Natural killer cell treated with Interleukin-12 subunit alpha and Interleukin-12 subunit beta and Interleukin-15 and Interleukin-18, amount 100 ng/mL, for 72 hours (primary cell): ENCODE measurements at places on chromosomes 13 and 19. TPM values are rescaled to one million over a fixed set of nuclear protein-coding genes. Genes with fewer than 3 reads are reported as not detected.

GRCh38 chr13:51590971-51591627 lies 6.8 kb downstream of the WDFY2 start:
- H3K36me3 ChIP-seq: peaks cover 5% of the 10 kb centered on the region
- H3K27ac ChIP-seq: no peak overlapping the region
- H3K4me1 ChIP-seq: peaks cover 21% of the 10 kb centered on the region
- DNase-seq: no peak

Gene CASP14
- total RNA-seq: not detected

Gene GAPDHS
- total RNA-seq: not detected

DNA sequence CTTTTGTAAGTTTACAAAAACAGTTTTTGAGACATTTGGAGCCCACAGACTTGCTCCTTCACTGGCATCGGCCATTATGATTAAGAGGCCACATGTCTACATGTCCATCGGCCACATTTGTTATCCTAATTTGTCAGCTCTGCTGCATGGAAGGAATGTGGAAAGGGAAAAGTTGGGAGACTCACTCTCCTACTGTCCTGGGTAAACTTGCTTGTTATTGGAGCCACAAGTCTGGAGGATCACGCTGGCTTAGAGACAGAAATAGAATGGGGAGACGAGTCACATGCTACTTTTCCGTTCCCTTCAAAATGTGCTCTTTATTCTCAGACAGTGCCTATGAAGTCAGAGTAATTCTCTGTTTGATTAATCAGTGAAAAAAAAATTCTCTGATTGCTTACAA lies 741.2 kb upstream of the PCDH9 start:
- H3K27me3 ChIP-seq: no peaks in the 10 kb centered on the region
- no peaks in the 10 kb centered on the region for H3K36me3 ChIP-seq
- H3K27ac ChIP-seq: no peak overlapping the region
- H3K4me1 ChIP-seq: no peaks in the 10 kb centered on the region

DNA sequence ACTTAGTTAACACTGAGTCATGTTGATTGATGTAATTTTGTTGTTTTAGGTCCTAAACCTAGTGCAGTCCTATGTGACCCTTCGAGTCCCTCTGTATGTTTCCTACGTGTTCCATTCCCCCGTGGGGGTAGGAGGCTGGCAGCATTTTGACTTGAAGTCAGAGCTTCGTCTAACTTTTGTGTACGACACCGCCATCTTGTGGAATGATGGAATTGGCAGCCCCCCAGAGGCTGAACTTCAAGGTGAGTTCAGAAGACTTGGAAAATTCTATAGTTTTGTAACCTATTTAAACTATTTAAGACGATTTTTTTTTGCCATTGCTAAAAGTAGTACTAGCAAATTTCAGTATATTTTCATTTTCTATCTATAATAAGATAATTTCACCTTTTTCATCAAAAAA lies 117.9 kb downstream of the STOML3 start:
- no peak for DNase-seq
- no peaks in the 10 kb centered on the region for H3K4me1 ChIP-seq
- H3K27me3 ChIP-seq: peaks cover 8% of the 10 kb centered on the region

DNA sequence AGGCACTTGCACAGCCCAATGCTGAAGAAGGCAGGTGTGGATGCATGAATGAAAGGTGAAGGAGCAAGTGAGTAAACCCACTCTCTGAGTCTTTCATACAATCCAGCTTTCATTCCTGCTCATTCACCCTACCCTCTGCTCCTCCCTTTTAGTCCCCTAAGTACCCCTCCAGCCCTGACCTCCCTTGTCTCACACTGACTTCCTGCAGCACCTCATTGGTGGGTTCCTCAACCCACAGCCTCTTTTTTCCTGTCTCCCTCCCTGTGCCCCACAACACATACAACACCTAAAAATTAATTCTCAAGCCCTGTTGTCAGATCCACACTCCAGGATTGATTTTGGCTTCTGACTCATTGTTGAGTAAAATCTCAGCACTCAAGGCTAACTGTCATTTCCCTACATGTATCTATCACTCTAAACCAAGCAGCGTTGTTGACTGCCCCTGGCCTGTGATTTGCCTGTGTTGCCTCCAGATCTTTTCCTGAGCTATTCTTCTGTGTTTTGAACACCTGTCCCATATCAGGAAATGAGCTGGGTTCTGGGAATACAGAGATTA lies 177.3 kb upstream of the SERP2 start:
- no peak overlapping the region for H3K27ac ChIP-seq
- no peaks in the 10 kb centered on the region for H3K36me3 ChIP-seq
- no peak for DNase-seq
